ENCODE measurements at places on chromosomes 4 and X.

DNA sequence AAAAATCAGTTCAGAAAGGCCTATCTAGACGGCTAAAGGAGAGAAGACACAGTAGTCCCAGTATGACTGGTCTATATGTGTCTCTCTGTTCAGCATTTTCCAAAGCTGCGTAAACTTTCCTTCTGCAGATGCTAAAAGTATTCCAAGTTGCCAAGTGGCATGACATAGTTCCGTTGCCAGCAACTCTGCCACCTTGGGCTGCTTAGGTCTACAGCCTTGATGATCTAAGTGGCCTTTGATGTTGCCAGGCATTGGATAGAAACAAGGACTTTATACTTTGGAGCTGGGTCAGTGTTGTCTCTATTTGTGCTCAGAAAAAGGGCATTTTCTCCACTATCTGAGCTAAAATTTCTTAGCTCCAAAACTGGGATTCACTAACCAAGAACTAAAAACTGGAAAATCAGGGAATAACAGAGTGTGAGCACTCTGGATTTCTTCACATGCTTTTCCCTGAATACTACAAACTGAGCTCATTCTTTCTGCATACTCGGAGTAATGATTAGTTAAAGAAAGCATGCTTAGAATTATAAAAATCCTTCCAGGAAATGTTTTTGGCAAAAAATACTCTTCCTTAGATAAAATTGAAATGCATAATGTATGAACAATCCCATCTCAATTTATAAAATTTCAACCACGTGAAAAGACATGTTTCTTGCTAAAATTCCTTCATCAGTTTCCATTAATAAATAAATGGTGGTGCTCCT lies 191.4 kb downstream of the ADAMTS3 start:
- no peak for DNase-seq

- DNase-seq, result peak; percentile 9
Measured at GRCh38 chrX:135740681-135741149, 27.3 kb downstream of the CT45A1 start.

GRCh38 chrX:85379174-85379907 lies at the start of gene POF1B:
Gene POF1B (minus strand): TSS chrX:85379665. CDS start chrX:85379454, 211 bp downstream.
- DNase-seq, result no peak

DNA sequence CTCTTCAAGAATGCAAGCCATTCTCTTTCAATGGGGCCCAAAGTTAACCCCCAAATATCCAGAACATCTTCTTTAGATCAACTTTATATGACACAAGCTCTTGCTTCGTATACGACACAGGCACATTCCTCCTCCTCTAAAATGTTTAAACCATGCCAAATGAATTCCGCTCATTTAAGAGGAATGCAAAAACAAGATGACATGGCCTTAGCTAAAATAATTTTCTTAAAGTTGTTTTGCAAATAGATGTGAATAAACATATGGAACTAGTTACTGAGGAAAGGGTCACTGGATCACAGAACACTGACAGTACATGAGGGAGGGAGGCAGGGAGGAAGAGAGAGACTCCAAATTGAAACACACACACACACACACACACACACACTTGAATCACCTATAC lies 97.4 kb downstream of the RASL11B start:
- no peak for DNase-seq

DNA sequence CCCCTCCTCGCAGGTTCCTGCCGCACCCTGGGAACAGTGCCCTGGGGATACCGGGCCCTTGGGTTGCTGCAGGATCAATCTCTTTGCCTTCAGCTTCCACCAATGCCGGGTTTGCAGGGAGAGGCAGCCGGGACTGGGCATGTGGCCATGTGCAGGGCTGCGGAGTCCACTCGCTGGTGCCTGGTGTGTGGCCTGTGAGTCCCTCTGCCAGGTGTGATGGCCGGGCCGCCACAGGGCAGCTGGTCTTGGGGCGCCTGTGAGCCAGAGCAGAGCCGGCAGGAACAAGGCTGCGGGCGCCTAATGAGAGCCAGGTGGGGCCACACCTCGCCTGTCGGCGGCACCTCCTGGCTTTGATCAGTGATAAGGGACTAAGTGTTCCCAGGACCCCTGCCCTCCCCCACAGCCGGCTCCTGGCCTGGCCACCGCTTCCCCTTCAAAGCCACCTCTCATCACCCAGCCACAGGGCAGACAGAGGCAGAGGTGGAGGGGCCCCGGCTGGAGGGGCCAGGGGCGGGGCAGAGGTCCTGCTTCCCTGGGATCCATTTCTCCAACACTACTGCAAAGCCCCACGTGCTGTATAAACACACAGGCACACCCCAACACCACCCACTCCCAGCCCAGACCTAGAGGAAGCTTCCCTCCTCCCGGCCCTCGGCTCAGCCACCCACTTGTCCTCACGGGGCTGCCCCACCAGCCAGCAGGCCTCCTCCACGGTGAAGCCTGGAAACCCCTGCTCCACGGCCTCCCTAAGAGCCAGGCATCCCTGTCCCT lies 132.7 kb downstream of the CPZ start:
- DNase-seq, result no peak

All from activated T-helper 1 cell treated with Interleukin-2 at 50 U/mL for 16 hours (primary cell).